ENCODE measurements at places on chromosomes 11 and 22.

DNA sequence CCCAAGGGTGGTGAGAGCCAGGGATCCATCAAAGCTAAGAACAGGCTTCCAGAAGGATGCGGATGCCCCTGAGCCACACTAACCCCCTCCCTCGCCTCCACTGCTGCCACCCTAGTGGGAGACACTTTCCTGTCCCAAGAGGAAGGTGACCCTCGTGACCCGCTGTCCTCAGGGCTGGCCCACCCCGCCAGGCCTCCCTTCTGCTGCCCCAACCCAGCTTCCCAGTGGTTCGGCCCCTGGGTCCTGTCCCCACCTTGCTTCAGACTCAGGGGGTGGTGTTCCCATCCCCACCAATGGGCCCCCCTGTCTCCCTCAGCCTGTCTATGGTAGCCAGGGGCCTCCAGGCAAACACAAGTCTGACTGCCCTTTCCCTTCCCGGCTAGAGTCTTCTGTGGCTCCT, 6.5 kb upstream of the PICK1 start:
- DNase-seq: no peak

- peak; percentile 64 for DNase-seq
Observed at GRCh38 chr22:40289991-40290459, 56.3 kb upstream of the ADSL start.

- no peak for DNase-seq
Observed at GRCh38 chr11:85947431-85948272, 92.5 kb downstream of the CCDC83 start.

GRCh38 chr22:41286639-41287091, 678 bp upstream of the RANGAP1 start:
- peak; percentile 39 for DNase-seq

GRCh38 chr11:20250644-20251247, 90.5 kb upstream of the DBX1 start:
- no peak for DNase-seq

DNA sequence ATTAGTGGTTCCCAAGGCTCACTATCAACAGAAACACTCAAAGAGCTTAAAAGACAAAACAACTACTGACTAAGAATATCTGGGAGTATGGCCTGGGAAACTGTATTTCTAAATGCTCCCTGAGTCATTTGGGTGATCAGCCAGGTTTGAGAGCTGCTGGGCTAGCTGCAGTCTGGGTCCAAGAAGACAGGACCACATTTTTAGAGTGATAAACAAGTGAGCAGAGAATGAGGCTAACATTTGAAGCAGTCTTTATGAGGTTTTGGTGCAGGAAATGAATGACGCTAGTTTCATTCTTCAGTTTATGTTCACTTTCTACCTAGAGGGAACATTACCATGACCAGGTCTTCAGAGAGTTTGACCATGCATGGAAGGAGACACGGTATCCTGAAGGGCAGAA, 97.7 kb downstream of the TEAD1 start:
- DNase-seq: no peak

DNA sequence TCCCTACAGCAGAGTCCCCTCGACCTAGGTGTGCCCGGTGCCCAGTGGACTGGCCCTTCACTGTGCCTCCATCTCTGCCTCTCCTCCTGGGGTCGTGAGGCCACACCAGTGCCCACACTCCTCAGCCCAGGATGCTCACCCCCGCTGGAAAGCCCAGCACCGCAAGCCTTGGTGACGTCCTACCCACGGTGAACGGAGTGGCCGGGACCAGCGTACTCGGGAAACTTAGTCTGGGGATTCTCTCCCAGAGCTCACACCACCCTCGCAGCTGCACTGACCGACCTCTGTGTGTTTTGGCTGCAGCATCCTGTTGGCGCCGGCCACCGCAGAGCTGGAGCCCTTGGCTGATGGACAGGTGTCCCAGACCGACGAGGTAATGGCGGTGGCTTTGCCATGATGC, 35.5 kb upstream of the KRTAP5-7 start:
- no peak for DNase-seq

- no peak for DNase-seq
Observed at GRCh38 chr11:95682552-95682951, 107.0 kb downstream of the FAM76B start.

DNA sequence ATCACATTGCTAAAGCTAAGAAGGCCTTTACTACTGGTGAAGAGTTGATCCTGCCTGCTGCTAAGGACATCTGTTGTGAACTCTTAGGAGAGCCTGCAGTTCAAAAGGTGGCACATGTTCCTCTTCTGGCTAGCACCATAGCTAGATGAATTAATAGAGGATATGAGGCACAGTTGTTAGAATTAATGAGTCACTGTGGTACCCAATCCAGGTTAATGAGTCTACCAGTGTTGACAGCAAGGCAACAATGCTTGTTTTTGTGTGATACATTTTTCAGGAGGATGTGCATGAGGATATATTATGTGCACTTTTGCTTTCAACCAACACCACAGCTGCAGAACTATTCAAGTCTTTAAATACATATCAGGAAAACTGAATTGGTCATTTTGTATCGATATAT, 12.0 kb downstream of the C11orf58 start:
- DNase-seq: no peak

DNA sequence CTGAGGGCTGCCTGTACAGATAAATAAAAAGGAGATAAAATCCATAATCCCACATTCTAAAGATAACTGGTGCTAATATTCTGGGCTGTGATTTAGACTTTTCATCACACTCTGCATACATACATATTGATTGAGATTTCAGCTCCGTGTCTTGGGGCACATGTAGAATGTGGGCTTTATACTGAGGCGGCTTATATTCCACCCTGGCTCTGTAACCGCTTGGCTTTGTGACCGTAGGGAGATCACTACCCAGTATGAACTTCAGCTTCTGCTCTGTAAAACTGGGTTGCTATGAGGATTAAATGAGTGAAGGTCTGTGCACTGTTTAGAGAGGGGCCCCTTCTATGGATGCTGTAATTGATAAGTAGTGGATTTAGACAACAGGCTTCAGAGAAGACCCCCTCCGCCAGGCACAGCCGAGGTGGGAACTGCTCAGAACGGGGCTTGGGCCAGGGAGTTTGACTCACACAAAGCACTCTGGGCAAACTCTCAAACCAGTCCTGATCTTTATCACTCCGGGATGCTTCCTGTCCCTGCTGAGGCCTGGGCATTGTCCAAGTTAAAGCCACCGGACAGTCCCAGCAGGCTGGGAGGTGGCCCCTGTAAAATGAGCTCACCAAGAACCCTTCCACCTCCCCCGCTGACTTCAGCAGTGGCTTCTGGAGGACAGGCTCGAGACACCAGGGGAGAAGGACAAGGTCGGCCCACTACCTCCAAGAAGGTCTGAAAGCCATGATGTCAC, 17.2 kb downstream of the KIAA1671 start:
- DNase-seq: no peak

- no peak for DNase-seq
Observed at GRCh38 chr11:66670816-66671215, 6.9 kb downstream of the RBM4B start.

GRCh38 chr11:78099666-78100065, 20.0 kb upstream of the NDUFC2 start:
- no peak for DNase-seq

GRCh38 chr11:119647254-119647653, 81.7 kb downstream of the NECTIN1 start:
- DNase-seq: no peak

- DNase-seq: no peak
Observed at GRCh38 chr11:79344753-79345294, 96.0 kb downstream of the TENM4 start.

DNA sequence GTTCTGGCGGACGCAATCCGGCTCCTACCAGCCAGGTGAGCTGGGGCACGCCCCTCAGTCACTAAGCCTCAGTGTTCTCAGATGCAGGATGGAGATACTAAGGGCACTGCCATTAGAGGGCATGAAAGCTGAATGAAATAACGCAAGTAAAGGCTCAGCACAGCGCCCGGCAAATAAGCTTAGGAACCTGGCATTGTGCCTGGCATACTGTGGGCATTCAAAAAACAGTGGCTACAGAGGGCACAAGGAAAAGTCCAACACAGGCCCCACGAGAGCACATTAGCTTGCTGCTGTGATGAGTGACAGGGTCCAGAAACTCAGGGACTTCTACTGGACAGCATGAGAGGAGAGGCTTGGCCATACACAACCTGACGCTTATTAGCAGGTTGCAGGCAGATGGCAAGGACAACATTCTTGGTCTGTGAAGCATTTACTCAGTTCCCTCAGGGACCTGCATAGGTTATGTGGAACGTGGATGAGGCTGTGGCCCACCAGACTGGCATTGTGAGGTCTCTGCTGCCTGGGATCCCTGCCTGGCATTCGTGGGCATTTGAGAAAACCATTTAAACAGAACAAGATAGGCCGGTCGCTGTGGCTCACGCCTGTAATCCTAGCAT, 12.2 kb downstream of the TXN2 start:
- DNase-seq: no peak

DNA sequence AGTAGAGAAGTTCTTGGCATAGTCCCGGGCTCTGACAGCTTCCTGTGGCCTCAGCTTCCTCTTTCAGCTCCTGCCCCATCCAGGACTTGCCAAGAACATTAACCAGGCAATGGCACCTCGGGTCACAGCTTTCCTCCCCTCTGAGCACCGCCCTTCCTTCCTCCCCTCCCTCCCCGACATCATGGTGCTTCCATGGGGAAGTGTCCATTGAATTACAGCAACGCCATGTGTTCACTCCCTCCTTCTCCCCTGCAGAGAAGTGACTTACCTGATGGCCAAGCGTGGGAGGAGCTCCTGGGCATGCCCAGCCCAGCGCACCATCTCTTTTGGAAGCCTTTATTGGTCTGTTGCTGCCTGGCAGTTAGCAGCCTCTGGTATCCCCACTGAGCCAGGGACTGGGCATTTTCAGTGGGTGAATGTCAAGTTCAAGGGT, 25.8 kb upstream of the DAGLA start:
- DNase-seq: no peak

- no peak for DNase-seq
Observed at GRCh38 chr11:126140926-126141280, 70.5 kb downstream of the RPUSD4 start.

GRCh38 chr22:45442116-45442515, 28.6 kb downstream of the RIBC2 start:
- DNase-seq: no peak

DNA sequence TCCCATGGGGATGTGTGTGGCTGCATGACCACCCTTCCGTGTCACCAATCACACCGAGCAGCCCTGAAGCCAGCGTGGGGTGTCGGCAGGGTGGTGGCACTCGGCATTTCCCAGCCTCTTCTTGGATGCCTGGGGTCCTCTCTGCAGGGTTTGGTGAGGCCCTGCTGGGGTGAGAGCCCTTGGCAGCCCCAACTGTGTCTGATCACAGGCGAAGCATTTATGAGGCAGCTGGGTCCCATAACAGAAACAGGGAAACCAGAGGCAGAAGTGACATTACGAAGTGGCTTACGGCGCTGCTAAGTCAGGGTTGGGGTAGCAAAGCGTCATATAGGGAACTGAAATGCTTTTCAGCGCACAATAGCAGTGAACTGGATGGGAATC, 92.3 kb upstream of the SEPTIN5 start:
- DNase-seq: no peak

GRCh38 chr11:1479006-1479677, 7.4 kb downstream of the MOB2 start:
- DNase-seq: no peak

GRCh38 chr11:131618201-131618600, 247.8 kb downstream of the NTM start:
- DNase-seq: no peak

- DNase-seq: peak; percentile 52
Observed at GRCh38 chr11:62081378-62082291, 42.2 kb upstream of the INCENP start.

DNA sequence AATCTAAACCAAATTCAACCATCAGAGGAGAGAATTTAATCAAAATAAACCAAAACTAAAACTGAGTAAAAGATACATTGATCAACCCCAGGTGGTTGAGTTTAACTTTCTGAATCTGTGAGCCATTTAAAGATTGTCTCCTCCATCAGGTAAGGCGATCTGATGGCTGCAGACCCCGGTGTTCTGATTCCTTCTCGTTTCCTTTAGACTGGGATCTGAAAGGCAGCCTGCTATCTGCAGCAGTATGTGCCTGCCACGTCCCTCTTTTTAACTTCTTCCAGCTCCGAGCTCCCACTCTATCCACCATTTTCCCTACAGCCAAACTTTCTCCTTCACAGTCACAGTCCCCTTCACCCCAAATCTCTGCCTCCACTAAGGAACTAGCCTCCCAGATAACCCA, 66.1 kb upstream of the ARHGAP32 start:
- DNase-seq: no peak

GRCh38 chr11:60158636-60159035, 24.2 kb downstream of the MS4A6A start:
- DNase-seq: no peak

DNA sequence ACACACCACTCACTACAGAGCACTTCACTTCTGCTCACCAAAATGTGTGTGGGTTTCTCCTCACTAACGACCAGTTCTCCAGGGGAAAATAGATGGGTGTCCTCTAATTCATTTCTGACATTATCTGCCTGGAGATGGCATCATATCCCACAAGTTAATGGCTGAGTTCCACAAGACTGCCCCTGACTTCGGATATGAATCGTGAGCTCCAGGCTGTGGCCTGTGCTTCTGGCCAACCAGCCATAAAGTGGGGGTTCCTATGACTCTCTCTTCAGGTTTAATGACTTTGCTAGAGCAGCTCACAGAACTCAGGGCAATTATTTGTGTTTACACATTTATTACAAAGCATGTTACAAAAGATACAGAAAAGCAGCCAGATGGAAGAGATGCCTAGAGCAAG, 113.0 kb upstream of the SYT13 start:
- no peak for DNase-seq

- no peak for DNase-seq
Observed at GRCh38 chr22:35593891-35594470, 23.1 kb downstream of the MB start.

- no peak for DNase-seq
Observed at GRCh38 chr11:35182317-35182939, 43.5 kb downstream of the CD44 start.

DNA sequence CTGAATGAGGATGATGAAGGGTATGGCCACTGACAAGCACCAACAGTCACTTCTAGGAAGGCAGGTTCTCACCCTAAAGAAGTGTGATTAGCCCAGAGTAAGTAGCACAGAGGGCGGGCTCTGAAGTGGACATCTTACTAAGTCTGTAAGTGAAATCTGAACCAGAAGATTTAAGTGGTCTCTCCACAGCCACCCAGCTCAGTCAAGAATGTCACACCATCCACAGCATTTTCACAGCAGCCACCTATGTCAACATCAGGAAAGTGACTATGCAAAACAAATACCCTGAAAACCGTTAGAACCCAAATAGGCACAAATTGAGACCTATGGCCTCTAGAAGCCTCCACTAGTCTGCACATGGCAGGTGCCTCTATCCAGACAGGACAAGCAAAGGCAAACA, 23.0 kb upstream of the STK33 start:
- DNase-seq: no peak

All from T-helper 22 cell (primary cell).